ENCODE measurements at places on chromosomes 12 and 14. TPM values are rescaled to one million over a fixed set of nuclear protein-coding genes. Genes with fewer than 3 reads are reported as not detected.

The AQP6 gene
- 0.31 TPM for total RNA-seq

The PPP4R4 gene
- total RNA-seq, result 1.6 TPM

The HIP1R gene
- total RNA-seq, result 136 TPM

The RNF31 gene
- 38.5 TPM for total RNA-seq

The SNAPC1 gene
- 4.4 TPM for total RNA-seq

The FAM186B gene
- not detected for total RNA-seq

The CBLN3 gene
- not detected for total RNA-seq

The KRT5 gene
- total RNA-seq, result not detected

The C12orf54 gene
- total RNA-seq, result not detected

The SLC22A17 gene
- 164 TPM for total RNA-seq

The EXOC3L4 gene
- total RNA-seq, result not detected

The HOXC6 gene
- total RNA-seq, result not detected

The MYO1H gene
- total RNA-seq, result 0.31 TPM

The PRB2 gene
- total RNA-seq, result not detected

The PLD4 gene
- 2.5 TPM for total RNA-seq

The ADAM21 gene
- total RNA-seq, result not detected

The TMEM121 gene
- 22.2 TPM for total RNA-seq

The CLEC4D gene
- total RNA-seq, result not detected

The CCER1 gene
- total RNA-seq, result not detected

The OR6C74 gene
- not detected for total RNA-seq

The MFAP5 gene
- total RNA-seq, result not detected

The MYF6 gene
- total RNA-seq, result not detected

The GALC gene
- 36.9 TPM for total RNA-seq

The HOXC13 gene
- total RNA-seq, result not detected

The TAS2R46 gene
- total RNA-seq, result 14.4 TPM

The TMEM229B gene
- total RNA-seq, result 19.1 TPM

The SERPINA1 gene
- 1.9 TPM for total RNA-seq

The SLC5A8 gene
- 2.8 TPM for total RNA-seq

The CGRRF1 gene
- 13.1 TPM for total RNA-seq

The CLEC1B gene
- total RNA-seq, result not detected
